Placental pericyte (primary cell): ENCODE measurements at places on chromosomes 13 and 19. TPM values are rescaled to one million over a fixed set of nuclear protein-coding genes. Genes with fewer than 3 reads are reported as not detected.

Gene OCEL1
- total RNA-seq: 5.4 and 6.3 TPM in 2 replicates

Gene KRTDAP
- total RNA-seq: not detected in 2 replicates

Gene AMH
- 0.29 and 1.1 TPM in 2 replicates for total RNA-seq

Gene C1QTNF9B
- total RNA-seq: not detected in 2 replicates

Gene PTGIR
- total RNA-seq: 6.7 and 10.1 TPM in 2 replicates

Gene IRGC
- total RNA-seq: not detected in 2 replicates

Gene ERCC2
- total RNA-seq: 39.6 and 46.1 TPM in 2 replicates

Gene C1QTNF9
- not detected in 2 replicates for total RNA-seq

Gene CATSPERD
- not detected in 2 replicates for total RNA-seq

Gene NDFIP2
- 42.5 and 61.0 TPM in 2 replicates for total RNA-seq

Gene CYP4F11
- not detected in 2 replicates for total RNA-seq

Gene GSX1
- not detected in 2 replicates for total RNA-seq

Gene SLAIN1
- total RNA-seq: under 0.01 TPM in 1 of 2 replicates, not detected in the other

Gene ZNF66
- 0.66 and 3.3 TPM in 2 replicates for total RNA-seq

Gene GATAD2A
- 61.7 and 121 TPM in 2 replicates for total RNA-seq

Gene MEDAG
- total RNA-seq: 12.0 and 34.4 TPM in 2 replicates

Gene TMEM150B
- total RNA-seq: not detected in 2 replicates

Gene SIGLEC8
- total RNA-seq: not detected in 2 replicates

Gene ADPRHL1
- 3.3 and 9.2 TPM in 2 replicates for total RNA-seq

Gene KLK12
- total RNA-seq: not detected in 2 replicates

Gene ACER1
- not detected in 2 replicates for total RNA-seq

Gene NCAN
- under 0.01 TPM in 1 of 2 replicates, not detected in the other for total RNA-seq

Gene FRY
- 15.9 and 58.9 TPM in 2 replicates for total RNA-seq

Gene ZNF331
- total RNA-seq: 11.0 and 14.4 TPM in 2 replicates

Gene ZNF575
- 0.14 and 0.44 TPM in 2 replicates for total RNA-seq

Gene SLC1A6
- total RNA-seq: not detected in 2 replicates

Gene ARHGAP45
- total RNA-seq: 1.7 and 3.5 TPM in 2 replicates

Gene C19orf67
- not detected in 2 replicates for total RNA-seq

Gene KLK15
- total RNA-seq: not detected in 2 replicates

Gene DLL3
- total RNA-seq: 0.43 TPM in 1 of 2 replicates, not detected in the other

Gene SLC39A3
- total RNA-seq: 28.3 and 31.5 TPM in 2 replicates

Gene KIR2DL1
- total RNA-seq: not detected in 2 replicates

Gene ZNF431
- 2.4 and 5.2 TPM in 2 replicates for total RNA-seq

Gene MEIOSIN
- under 0.01 TPM in 1 of 2 replicates, not detected in the other for total RNA-seq

Gene ANKRD24
- 0.14 and 0.66 TPM in 2 replicates for total RNA-seq

Gene COPE
- total RNA-seq: 250 and 353 TPM in 2 replicates

Gene VSTM2B
- total RNA-seq: not detected in 2 replicates

Gene TSKS
- total RNA-seq: under 0.01 and 0.14 TPM in 2 replicates

Gene FBXO27
- total RNA-seq: 3.3 and 3.7 TPM in 2 replicates

Gene DCLK1
- total RNA-seq: under 0.01 and 1.1 TPM in 2 replicates

Gene C5AR1
- 0.22 and 0.29 TPM in 2 replicates for total RNA-seq

Gene RXFP2
- 0.14 TPM in 1 of 2 replicates, not detected in the other for total RNA-seq

Gene MEF2B
- 0.22 TPM in 1 of 2 replicates, not detected in the other for total RNA-seq

Gene IL17D
- total RNA-seq: 0.43 and 0.66 TPM in 2 replicates

Gene ITPKC
- 17.5 and 23.2 TPM in 2 replicates for total RNA-seq

Gene ATP4A
- total RNA-seq: not detected in 2 replicates

Gene SLC15A1
- not detected in 2 replicates for total RNA-seq

Gene KLC3
- total RNA-seq: 0.22 TPM in 1 of 2 replicates, not detected in the other

Gene GAPDHS
- total RNA-seq: not detected in 2 replicates

Gene ZNF729
- not detected in 2 replicates for total RNA-seq

Gene FUT6
- total RNA-seq: not detected in 2 replicates

Gene FCGBP
- total RNA-seq: under 0.01 TPM in 2 replicates
